ENCODE measurements at places on chromosomes 4 and X.
A peak's percentile ranks its signal among the peaks of the same experiment; 100 is the strongest.

DNA sequence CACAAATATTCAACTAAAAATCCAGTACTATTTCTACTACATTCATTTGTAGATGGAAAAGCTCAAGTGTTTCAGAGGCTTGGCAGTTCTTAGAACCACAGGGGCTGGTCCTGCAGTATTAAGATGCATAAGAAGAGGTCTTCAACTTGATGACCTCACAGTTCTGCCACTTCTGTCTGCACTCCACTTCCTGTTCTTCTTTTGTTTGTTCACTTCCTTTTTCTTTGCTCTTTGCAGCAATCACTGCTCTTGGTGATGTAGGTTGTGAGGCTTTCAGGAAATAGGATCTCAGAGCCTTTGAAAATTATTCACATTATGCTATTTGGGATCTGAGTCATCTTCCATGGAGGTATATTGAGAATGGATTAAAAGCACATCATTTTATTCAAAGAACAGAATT lies 602.0 kb upstream of the CPEB2 start:
- no peak overlapping the region for H3K27ac ChIP-seq
- H3K36me3 ChIP-seq: no peaks in the 10 kb centered on the region
- H3K4me1 ChIP-seq: no peaks in the 10 kb centered on the region
- DNase-seq: no peak
- H3K27me3 ChIP-seq: peaks cover 3% of the 10 kb centered on the region

DNA sequence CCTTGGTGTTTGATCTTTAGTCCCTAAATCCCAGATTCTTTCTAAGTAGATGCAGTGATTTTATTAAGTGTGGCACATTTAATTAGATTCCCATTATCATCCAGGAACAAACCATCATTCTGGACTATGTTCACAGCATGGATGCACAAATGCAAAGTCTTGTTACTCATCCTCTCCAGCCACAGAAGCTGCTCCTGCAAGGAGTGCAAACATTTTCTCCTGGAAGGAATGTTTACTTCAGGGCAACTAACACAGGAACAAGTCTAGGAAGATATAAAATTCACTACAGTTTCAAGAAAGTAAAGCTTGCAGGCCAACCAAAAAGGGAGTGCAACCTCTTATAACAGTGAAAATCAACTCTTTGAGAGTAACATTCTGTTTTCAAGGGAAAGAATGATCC lies 106.0 kb downstream of the IQCM start:
- H3K36me3 ChIP-seq: no peaks in the 10 kb centered on the region
- H3K27me3 ChIP-seq: no peaks in the 10 kb centered on the region
- no peak for DNase-seq

GRCh38 chr4:159483782-159484741 lies 381.2 kb downstream of the RAPGEF2 start:
- H3K27me3 ChIP-seq: peaks cover 30% of the 10 kb centered on the region
- DNase-seq: no peak
- no peaks in the 10 kb centered on the region for H3K36me3 ChIP-seq
- H3K4me3 ChIP-seq: no peak overlapping the region

DNA sequence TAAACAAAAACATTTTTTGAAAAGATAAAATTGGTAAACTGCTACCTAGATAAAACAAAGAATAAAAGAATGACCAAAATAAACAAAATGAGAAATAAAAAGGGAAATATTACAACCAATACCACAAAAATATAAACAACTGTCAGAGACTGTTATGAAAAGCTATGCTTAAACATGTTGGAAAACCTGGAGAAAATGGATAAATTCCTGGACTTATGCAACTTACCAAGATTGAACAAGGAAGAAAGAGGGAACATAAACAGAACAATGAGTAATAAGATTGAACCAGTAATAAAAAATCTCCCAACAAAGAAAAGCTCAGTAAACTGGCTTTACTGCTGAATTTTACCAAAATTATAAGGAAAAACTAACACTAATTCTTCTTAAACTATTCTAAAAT lies 518.7 kb downstream of the GRXCR1 start:
- no peak for DNase-seq
- H3K4me1 ChIP-seq: no peaks in the 10 kb centered on the region
- no peaks in the 10 kb centered on the region for H3K27me3 ChIP-seq
- H3K36me3 ChIP-seq: no peaks in the 10 kb centered on the region
- no peak overlapping the region for H3K4me3 ChIP-seq
- H3K27ac ChIP-seq: no peak overlapping the region

DNA sequence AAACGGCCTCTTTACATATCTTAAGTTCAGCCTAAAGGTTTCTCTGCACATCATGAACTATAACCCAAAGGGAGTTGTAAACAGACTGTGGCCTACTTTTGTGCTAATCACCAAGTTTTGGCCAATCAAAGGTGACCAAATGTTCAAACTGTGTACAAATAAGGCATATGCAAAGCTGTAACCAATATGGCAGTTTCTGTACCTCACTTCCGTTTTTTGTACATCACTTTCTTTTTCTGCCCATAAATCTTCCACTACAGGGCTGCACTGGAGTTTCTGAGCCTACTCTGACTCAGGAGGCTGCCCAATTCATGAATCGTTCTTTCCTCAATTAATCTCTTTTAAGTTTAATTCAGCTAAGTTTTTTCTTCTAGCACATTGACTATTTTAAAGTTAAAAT lies 318.7 kb downstream of the SLC7A11 start:
- H3K4me1 ChIP-seq: no peaks in the 10 kb centered on the region

GRCh38 chr4:183132865-183133264 lies 33.8 kb downstream of the WWC2 start:
- no peak for DNase-seq
- no peak overlapping the region for H3K27ac ChIP-seq
- peaks cover 4% of the 10 kb centered on the region for H3K27me3 ChIP-seq
- H3K36me3 ChIP-seq: no peaks in the 10 kb centered on the region

DNA sequence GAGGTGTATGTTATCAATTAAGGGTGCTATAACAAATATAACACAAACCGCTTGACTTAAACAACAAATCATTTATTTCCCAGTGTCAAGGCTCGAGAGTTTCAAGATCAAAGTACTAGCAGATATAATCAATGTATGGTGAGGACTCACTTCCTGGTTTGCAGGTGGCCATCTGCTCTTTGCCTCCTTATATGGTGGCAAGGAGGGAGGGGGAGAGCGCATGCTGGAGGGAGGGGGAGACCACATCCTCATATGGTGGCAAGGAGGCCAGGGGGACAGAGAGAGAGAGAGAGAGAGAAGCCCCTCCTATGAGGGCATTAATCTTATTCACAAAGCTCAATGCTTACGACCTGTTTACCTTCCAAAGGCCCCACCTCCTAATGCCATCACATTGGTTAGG lies 372.3 kb upstream of the SPOCK3 start:
- no peaks in the 10 kb centered on the region for H3K36me3 ChIP-seq
- no peak for DNase-seq
- no peak overlapping the region for H3K27ac ChIP-seq
- H3K27me3 ChIP-seq: no peaks in the 10 kb centered on the region

GRCh38 chr4:961351-962230 lies 11.8 kb downstream of the DGKQ start:
- no peak for DNase-seq
- H3K36me3 ChIP-seq: peaks cover 4% of the 10 kb centered on the region
- no peaks in the 10 kb centered on the region for H3K27me3 ChIP-seq
- H3K4me1 ChIP-seq: no peaks in the 10 kb centered on the region

- no peaks in the 10 kb centered on the region for H3K4me1 ChIP-seq
- no peak overlapping the region for H3K27ac ChIP-seq
- no peak overlapping the region for H3K4me3 ChIP-seq
- no peaks in the 10 kb centered on the region for H3K36me3 ChIP-seq
Measured at GRCh38 chr4:128571747-128572146, 237.8 kb upstream of the JADE1 start.

- H3K27ac ChIP-seq: no peak overlapping the region
- DNase-seq: no peak
- no peaks in the 10 kb centered on the region for H3K27me3 ChIP-seq
- H3K36me3 ChIP-seq: peaks cover 5% of the 10 kb centered on the region
Measured at GRCh38 chrX:134369576-134369975, 90.4 kb upstream of the HPRT1 start.

DNA sequence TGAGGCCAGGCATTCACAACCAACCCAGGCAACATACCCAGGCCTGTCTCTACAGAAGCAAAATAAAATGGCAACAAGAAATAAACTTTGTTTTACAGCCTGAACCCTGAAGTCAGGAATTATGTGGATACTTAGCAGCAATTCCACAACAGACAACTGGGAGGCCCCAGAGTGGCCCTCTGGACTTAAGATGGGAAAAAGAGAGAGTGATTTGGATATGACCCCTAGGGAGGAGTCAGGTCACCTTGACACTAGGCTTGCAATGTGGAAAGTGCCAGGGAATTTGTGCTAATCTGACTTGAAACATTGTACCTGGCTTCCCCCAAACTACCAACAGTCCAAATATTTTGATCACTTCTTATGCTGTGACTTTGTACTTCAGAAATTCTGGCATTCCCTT lies 193.1 kb downstream of the PARM1 start:
- no peaks in the 10 kb centered on the region for H3K36me3 ChIP-seq
- no peak overlapping the region for H3K27ac ChIP-seq
- no peaks in the 10 kb centered on the region for H3K4me1 ChIP-seq

DNA sequence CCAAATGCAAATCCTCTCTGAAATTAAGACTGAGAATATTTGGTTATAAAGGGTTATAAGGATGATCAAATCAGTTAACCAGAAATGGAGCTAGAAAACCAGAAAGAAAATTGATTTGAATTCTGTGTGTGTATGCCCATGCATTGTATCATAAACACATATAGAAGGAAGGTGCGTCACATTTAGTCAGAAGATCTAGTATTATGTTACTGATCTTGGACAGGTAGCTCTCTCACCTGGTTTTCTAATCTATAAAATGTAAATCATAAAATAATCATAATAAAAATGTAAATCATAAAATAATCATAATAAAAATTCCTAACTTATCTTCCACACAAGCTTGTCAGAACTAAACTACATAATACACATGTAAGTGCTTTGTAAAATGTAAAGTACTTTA lies 78.8 kb downstream of the BMP3 start:
- no peak overlapping the region for H3K27ac ChIP-seq
- no peak for DNase-seq
- no peaks in the 10 kb centered on the region for H3K36me3 ChIP-seq
- no peak overlapping the region for H3K4me3 ChIP-seq
- H3K27me3 ChIP-seq: no peaks in the 10 kb centered on the region

DNA sequence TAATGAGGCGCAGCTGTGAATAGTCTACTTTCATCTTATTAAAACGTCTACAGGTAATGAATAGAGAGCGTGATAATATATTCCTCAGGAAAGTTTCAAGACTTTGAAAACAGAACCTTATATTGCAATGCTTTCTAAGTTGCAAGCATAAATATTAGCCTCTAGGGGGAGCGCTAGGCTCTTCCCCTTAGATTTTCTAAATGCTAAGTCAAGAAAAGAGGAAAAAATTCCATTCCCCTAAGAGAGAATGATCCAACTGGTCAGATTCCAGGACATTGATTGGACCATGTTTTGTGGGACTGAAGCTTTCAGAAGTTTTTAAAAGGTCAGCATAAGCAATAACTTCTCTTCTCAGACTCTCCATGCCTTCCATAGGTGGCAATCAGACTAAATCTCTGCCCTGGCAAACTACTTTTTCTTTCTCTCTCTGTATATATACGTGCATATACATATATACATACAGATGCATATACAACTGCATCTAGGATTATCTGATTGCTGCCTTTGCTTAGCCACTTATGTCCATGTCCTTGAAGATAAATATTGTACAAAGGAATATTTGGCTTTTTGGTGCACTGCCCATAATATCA lies 492.9 kb downstream of the INPP4B start:
- H3K27ac ChIP-seq: peak overlapping the region; percentile 83
- DNase-seq: no peak
- peaks cover 92% of the 10 kb centered on the region for H3K4me1 ChIP-seq
- peaks cover 43% of the 10 kb centered on the region for H3K36me3 ChIP-seq
- no peaks in the 10 kb centered on the region for H3K27me3 ChIP-seq
- H3K4me3 ChIP-seq: no peak overlapping the region

DNA sequence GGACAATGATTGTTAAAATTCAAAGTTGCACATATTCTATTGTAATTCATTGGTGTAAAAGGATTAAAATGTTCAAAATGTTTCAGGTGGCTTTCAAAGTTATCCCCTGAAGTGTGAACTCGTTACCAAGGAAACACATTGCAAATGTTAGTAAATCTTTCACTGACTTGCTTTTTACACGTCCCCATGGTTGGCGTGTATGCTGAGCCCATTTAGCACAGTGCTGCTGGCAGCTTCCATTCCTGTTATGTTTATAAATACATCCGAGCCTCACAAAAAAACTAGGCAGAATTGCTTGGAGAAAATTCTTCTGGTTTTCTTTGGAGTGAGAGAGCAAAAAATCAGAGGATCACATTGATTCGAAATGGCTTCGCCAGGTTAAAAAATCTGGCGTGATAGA lies 105.9 kb upstream of the HPGD start:
- no peaks in the 10 kb centered on the region for H3K36me3 ChIP-seq
- no peaks in the 10 kb centered on the region for H3K27me3 ChIP-seq
- no peak overlapping the region for H3K27ac ChIP-seq
- H3K4me1 ChIP-seq: no peaks in the 10 kb centered on the region
- H3K4me3 ChIP-seq: no peak overlapping the region

GRCh38 chr4:113738251-113738650 lies 23.3 kb downstream of the CAMK2D start:
- no peak overlapping the region for H3K27ac ChIP-seq
- peaks cover 64% of the 10 kb centered on the region for H3K36me3 ChIP-seq
- DNase-seq: no peak
- H3K4me3 ChIP-seq: no peak overlapping the region

GRCh38 chr4:141706445-141706844 lies 70.1 kb downstream of the IL15 start:
- no peaks in the 10 kb centered on the region for H3K36me3 ChIP-seq
- DNase-seq: no peak
- H3K27me3 ChIP-seq: no peaks in the 10 kb centered on the region
- no peaks in the 10 kb centered on the region for H3K4me1 ChIP-seq

DNA sequence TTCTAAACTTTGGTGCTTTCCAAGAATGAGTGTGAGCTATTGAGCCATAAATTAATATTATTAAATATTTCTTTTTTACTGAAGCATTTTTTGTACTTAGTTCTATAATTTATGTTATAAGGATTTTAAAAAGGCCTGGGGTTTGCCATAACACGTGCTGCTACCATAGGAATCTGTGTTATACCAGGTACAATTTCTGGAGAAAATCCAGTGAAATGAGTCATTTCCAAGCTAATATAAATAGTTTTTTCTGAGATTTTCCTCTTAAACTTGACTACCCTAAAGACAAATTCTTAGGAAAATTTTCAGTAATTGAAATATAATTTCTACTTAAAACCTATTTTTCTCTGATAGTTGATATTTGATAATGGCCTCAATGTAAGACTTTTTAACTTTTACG lies 130.8 kb downstream of the TLL1 start:
- no peak overlapping the region for H3K27ac ChIP-seq
- H3K27me3 ChIP-seq: no peaks in the 10 kb centered on the region
- no peaks in the 10 kb centered on the region for H3K36me3 ChIP-seq
- H3K4me1 ChIP-seq: no peaks in the 10 kb centered on the region
- DNase-seq: no peak

DNA sequence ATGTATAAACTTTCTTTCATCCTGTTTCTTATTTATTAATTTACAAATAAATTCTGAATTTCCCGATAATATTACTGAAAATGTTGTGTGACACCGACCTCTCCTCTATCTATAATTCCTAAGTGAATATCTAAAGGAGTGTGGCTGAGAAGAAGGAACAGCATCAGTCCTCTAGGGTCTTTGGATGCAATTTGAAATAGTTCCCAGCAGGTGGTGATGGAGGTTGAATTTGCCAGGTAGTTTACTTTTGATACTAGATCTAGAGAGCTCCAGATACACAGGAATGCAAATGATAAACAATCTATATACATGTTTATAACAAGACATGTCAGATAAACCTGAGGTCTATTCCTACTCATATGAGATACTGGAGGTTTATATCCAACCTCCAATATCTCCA lies 305.4 kb downstream of the PCDH18 start:
- no peaks in the 10 kb centered on the region for H3K27me3 ChIP-seq
- no peak overlapping the region for H3K4me3 ChIP-seq
- H3K4me1 ChIP-seq: no peaks in the 10 kb centered on the region
- H3K36me3 ChIP-seq: no peaks in the 10 kb centered on the region
- DNase-seq: no peak
- no peak overlapping the region for H3K27ac ChIP-seq
